Activated CD8-positive, alpha-beta T cell treated with anti-CD3 and anti-CD28 coated beads for 36 hours (primary cell): ENCODE measurements at places on chromosomes 12 and 14.
A peak's percentile ranks its signal among the peaks of the same experiment; 100 is the strongest.

DNA sequence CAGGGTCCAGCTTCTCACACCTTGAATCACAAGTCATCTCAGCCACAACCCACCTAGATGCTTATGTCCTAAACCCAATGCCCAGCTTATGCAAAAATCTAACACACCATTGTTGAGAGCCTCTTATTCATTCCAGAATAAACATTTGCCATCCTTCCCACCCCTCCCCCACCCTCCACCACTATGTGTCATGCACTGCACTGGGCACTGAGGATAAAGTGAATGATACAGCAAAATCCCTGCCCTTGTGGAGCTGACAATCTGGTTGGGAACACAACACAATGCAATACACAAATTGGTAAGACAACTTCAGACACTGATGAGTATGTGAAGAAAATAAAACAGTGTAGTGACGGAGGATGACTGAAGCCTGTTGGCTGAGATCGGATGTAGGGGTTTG, 1.4 kb upstream of the GLTP start:
- no peak for DNase-seq

- no peak for DNase-seq
Measured at GRCh38 chr12:14741153-14741552, 44.8 kb upstream of the GUCY2C start.

DNA sequence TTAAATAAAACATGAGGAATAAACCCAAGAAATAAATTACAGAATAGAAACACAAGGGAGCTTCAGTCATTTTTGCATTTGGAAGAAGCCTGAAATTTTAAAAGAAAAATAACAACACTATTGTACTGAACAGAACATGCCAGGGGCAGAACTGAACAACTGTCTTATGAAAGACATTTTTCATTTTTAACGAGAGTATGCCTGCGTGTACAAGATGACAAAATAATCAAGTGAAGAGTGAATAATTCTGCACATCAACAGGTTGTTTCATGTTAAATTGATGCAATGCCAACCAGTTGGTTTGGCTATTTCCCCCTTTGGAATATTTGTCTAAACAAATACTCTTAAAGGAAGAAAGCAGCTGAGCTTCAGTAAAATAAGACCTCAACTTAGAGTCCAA, 103.3 kb upstream of the BTG1 start:
- no peak for DNase-seq

DNA sequence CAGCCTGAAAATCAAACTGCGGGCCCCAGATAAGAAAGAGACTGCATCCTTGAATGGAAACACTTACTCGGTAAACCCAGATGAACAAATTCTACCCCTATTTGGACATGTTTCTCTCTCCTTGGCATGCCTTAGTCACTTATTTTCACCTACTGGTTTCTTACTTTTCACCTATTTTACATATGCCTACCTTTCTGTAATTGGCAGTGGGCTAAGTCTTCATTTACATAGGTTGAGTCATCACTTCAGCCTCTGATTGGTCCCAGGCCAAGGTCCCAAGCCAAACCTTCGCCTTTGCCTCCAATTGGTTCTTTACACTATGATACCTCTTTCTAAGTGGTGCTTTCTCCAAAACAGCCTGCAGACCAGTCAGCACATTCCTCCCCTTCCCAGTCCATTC, 111.3 kb downstream of the DYRK2 start:
- peak; percentile 7 for DNase-seq

DNA sequence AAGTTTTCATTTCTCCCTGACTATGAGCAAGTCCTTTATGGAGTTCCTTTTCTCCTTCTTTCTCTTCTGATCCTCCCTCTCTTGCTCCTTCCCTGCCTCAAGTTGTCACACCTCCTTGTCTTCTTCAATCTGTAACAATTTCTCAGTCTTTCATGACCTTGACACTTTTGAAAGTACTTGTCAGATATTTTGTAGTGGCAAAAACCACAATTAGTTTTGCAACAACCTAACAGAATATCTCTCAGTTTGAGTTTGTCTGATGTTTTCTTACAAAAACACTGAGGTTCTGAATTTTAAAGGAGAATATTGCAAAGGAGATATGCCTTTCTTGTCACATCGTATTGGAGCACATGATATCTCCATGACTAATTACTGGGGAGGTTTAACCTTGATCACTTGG, 4.1 kb upstream of the CRADD start:
- no peak for DNase-seq

DNA sequence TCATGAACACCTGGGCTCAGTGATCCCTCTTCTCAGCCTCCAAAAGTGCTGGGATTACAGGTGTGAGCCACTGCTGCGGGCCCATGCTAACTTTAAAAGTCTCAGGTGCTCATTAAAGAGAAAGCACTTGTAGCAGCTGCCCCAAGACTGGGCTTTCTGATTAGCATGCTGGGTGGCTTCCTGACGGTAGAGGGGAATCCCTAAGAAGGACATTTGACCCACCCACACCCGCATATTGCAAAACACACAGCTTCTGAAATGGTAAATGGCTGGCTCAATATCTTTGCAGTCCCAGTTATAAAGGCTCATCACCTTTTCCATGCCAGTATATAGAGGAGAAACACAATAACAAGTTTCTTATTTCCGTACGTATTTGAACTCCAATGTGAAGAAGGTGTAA, 19.3 kb upstream of the BICD1 start:
- no peak for DNase-seq

DNA sequence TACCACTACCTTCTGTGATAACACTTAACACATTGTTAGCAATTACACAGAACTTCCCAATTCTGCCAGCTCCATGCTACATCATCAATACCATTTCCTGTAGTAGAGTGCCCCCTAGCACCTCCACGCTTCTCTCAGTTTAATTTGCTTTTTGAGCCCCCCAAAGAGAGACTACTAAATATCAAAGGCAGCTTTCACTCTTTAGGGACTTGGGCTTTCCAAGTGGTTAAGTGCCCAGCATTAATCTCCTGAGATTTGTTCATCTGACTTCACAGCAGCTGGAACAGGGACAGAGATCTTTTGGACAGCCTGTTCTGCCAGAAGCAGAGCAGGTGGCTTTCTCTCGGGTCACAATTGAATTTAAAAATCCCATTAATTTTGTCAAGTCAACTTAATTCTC, 954.9 kb downstream of the DIO2 start:
- DNase-seq: no peak
